ENCODE measurements at places on chromosomes 11 and 22.

- no peak for DNase-seq
Observed at GRCh38 chr11:128913806-128914205, 22.6 kb downstream of the KCNJ5 start.

- no peak for DNase-seq
Observed at GRCh38 chr11:103596315-103596714, 440.1 kb upstream of the DDI1 start.

- DNase-seq, result peak; percentile 21
Observed at GRCh38 chr11:16841481-16841880, 103.0 kb downstream of the C11orf58 start.

DNA sequence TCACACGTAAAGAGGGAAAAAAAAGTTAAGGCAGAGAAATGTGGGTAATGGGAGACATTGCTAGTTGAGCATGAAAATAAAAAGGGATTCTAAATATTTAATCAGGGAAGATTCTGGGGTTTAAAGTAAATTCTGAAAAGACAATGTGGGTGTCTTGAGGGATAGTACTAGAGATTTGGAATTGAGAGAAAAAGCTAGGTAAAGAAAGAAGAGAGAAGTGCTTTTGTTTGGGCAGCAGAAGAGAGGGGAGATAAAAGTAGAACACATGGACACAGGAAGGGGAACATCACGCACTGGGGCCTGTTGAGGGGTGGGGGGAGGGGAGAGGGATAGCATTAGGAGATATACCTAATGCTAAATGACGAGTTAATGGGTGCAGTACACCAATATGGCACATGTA is 3.5 kb upstream of the YPEL4 start:
- no peak for DNase-seq

DNA sequence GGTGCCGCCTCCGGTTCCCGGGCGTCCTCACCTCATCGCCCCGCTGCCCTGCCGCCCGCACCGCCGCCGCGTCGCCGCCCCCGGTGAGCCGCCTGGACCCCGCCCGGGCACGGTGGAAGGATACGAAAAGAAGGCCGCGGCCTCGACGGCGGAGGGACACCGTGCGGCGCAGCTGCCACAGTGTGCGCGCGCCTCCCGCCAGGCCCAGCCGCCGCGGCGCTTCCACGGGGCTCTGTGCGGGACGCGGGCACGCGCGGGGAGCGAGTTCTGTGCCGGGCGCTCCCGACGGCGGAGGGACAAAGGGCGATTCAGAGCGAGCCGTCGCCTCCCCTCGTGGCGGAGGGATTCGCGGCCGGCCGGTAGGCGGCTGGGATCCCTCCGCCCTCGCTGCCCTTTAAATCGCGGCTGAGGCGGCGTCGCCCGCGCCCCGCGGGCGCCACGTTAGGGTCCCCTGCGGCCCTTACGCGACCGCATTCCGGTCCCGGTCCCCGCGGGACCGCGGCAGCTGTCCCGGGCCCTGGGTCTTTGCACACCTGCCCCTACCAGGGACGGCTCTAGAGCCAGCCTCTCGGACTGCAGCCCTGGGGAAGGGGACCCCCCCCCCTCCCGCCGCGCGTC is 568 bp upstream of the KMT5B start:
- DNase-seq, result peak; percentile 52

GRCh38 chr22:45101515-45102227 is 62.1 kb upstream of the NUP50 start:
- DNase-seq, result no peak

DNA sequence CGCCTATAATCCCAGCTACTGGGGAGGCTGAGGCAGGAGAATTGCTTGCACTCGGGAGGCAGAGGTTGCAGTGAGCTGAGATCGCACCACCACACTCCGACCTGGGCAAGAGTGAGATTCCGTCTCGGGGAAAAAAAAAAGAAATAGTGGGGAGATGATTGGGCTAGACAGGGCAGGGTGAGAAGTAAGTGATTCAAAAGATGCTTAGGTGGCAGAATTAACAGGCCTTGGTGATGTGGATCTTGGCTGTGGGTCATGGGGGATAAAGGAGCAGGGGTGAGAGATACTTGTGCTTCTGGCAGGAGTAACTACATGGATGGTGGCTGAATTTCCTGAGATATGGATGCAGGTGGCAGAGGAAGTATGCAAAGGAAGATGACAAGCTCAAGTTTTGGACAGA is 13.1 kb upstream of the UCP3 start:
- DNase-seq, result no peak

GRCh38 chr11:126518071-126518971 is 162.8 kb downstream of the ST3GAL4 start:
- DNase-seq, result no peak

DNA sequence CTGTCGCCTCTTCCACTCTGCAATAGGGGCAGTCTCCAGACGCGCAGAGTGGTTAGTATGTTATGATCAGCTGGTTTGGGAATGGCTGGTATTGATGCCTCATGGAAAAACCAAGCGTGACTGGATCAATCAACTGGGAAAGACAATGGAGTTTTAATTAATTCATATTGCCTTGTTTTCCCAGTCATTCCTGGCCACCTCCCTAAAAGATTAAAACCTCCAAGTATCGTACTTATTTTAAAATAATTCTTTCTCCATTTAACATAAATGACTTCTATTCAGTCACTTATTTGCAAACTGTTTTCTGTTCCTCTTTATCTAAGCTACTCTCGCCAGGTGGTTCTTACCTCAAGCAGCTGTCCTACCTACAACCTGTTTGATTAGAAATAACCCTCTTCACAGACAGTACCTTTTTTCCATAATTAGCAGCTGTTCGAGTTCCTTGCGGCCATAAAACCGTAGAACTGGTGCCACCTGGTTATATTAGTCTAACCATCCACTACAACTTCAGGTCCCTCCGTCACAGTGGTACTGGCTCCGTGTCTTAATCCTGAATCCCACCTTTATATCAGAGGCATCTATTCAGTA is 898 bp downstream of the ZNF215 start:
- DNase-seq, result no peak

DNA sequence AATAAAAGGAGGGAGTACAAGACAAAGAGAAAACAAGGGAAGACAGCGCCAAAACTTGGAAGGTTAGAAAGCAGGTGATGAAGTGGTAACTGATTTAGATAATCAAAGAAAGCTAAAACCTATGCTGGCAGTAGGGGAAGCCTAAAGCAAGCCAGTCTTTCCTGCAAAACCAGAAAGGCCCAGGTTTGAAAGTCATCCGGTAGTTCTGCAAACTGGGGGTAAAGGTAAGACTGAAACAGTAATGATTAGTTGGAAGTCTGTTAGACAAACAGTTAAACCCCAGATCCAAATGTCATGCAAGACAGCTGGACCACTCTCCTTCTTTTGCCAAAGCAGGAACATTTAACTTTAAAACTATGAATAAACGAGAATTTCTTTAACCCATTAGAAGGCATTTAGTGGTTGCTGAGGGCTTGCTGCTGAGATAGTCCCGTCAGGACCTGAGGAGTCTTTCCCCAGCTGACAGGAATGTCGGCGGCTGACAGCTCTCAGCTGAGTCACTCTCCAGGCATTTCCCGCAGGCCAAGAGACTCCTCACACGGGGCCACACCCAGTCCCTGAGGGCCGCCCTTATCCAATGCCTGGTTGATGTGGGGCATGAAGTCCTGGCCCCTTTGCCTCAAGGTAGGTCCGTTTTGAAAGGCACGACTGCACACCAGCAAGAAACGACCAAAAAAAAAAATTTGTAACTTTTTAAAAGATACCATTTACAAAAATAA is 36.3 kb upstream of the CFAP300 start:
- DNase-seq, result peak; percentile 86

Data from renal cortical epithelial cell (primary cell).